GDM1 (cell line): ENCODE measurements at places on chromosomes 16 and 17.

DNA sequence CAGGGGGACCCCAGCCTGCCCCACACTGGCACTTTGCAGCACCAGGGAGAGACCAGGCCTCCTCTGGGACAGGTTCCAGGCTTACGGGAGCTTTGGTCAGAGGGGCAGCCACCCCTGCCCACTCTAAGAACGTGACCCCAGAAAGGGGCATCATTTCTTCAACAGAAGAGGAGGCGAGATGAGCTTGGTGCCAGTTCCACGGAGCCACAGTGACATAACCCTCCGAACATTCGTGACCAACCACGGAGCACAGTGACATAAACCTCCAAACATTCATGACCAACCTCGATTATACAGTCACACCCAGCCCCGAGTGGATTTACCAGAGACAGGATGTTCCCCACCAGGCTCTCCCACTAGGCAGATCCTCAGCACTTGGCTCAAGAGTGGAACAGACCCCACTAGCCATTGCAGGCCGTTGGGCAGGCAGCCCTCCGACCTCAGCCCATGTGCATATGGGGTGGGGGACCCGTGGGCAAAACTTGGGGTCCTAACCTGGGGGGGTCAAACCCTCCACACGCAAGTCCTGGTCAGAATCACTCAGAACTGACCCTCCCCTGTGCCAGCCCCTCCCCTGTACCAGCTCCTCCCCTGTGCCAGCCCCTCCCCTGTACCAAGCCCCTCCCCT lies 112.9 kb downstream of the METRNL start:
- no peak for DNase-seq

GRCh38 chr17:32265192-32265923 lies at the start of gene RHBDL3:
TSS of gene RHBDL3 (plus strand) at chr17:32265832. CDS start at chr17:32266190, 358 bp downstream.
- no peak for DNase-seq

DNA sequence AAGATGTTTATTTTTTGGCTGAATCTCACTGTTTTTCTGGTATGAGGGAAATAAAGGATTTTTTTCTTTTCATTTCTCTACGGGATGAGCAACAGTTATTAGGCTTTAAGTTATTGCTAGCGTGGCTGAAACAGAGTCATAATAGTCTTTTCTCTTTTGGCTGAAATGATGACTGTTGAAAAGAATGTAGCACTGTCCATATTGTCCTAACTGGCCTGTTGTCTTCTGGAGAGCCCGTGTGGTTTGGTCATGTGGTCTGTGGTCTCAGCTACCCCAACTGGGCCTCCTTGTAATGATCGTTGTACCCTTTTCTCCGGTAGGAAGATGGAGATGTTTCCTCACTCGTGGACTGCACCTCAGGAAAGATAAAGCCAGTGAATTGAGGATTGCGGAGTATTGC lies 36.6 kb downstream of the EPN2 start:
- no peak for DNase-seq

DNA sequence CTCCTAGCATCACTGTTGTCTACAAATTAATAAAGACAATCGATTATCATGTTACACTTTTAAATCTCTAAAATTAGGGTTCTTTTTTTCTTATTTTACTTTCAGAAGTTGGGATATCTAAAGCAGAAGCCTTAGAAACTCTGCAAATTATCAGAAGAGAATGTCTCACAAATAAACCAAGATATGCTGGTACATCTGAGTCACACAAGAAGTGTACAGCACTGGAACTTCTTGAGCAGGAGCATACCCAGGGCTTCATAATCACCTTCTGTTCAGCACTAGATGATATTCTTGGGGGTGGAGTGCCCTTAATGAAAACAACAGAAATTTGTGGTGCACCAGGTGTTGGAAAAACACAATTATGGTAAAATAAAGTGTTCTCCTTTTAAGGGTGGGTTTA lies 2.4 kb downstream of the RAD51C start:
- no peak for DNase-seq

DNA sequence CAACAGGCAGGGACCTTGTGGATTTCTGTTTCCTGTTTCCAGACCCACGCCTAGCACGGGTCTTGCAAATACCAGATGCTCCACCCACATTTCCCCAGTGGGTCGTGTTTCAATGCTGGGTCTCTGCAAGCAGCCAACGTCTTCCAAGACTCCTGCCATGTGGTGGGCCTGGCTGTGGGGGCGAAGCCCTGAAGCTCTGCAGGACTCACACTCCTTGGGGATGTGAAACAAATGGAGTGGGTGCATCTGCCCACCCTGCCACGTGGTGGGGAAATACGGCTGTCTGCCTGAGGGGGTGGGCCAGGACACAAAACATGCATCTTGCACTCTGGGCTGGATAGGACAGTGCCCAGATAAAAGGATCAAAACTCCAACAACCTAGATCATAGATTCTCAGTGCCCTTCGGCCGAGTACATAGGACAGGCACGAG lies 32.6 kb downstream of the FA2H start:
- DNase-seq = peak; percentile 2

DNA sequence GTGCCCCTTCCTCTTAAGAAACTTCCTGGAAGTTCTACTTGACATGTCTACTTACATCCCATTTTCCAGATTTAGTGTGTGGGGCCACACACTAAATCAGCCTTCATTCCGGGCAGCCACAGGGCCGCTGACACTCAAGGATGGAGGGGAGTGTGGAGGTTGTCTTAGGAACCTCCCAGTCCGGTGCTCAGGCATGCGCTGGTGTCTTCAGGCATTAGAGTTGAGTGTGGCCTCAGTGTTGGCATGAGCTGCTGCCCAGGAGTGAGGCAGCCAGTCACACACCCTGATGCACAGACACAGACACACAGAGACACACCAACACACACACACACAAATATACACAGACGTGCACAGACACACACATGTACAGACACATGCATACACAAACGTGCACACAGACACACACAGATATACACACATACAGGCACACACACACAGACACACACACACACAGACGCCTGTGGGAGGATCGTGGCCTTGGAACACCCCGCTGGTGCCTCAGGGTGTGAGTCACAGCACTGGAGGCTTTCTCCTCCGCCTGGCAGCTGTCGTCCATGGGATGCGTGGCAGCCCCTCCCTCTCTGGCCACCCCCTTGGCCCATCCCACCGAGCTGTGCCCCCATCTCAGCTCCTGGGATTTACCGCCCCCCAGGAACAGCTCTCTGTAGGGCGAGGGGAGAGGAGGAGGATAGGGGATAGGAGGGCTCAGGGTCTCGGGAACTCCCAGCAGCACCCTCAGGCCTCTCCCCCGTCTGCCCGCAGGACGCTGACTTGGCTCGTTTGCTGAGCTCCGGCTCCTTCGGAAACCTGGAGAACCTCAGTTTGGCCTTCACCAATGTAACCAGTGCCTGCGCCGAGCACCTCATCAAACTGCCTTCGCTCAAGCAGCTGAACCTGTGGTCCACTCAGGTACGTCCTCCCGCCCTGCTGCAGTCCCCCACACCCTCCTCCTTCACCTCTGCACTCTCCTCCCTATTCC lies 75.6 kb upstream of the PLCG2 start:
- DNase-seq = no peak

DNA sequence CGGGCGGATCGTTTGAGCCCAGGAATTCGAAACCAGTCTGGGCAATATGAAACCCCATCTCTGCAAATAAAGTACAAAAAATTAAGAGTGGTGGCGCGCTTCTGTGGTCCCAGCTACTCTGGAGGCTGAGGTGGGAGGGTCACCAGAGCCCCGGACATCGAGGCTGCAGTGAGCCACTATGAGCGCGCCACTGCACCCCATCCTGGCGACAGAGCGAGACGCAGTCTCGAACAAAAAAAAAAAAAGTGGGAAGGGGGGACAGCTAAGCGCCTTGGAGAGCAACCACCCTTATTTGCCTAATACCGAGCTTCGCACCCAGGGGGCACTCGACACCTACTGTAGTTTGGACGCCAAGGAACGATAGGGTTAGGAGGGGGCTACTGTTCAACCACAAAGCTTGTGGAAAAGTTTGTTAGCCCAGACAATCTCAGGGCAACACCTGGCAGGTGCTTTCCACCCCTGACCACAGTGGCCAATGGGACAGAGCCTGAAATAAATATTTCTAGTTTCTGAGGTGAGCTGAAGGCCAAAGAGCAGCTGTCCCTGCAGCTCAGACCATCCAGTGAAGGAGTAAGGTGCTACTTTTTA lies 847 bp upstream of the PSMC3IP start:
- peak; percentile 51 for DNase-seq

DNA sequence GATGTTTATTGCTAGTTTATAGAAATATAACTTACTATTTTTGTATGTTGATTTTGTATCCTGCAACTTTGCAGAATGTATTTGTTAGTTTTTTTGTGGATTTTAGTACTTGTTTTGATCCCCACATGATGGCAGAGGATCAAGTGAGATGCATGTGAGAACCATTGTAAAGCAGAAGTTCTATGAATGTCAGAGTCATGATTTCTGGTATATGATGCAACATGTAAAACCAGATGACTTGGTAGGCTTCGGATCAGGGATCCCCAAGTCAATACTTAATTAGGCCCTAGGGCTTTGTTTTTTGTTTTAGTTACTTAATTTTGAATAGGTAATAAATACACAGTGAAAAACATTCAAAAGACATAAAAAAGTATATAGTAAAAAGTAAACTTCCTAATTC lies 45.8 kb downstream of the ESRP2 start:
- no peak for DNase-seq

DNA sequence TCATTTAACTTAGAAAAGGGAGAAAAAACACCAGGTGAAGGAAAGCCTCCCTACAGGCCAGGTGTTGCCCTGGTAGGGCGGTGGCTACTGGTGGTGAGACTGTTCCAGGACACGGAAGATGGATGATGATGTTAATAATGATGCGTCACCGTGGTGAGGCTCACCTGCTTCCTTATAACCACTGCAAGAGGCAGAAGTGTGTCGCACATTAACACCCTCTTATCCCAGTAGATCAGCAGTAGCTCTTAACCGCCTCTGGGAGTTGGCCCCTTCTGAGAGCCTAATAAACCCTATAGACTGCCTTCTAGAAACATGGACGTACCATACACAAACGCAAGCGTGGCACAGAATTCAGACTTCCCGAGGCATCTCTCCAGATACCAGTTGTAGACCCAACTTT lies 7.8 kb downstream of the BFAR start:
- DNase-seq = no peak

DNA sequence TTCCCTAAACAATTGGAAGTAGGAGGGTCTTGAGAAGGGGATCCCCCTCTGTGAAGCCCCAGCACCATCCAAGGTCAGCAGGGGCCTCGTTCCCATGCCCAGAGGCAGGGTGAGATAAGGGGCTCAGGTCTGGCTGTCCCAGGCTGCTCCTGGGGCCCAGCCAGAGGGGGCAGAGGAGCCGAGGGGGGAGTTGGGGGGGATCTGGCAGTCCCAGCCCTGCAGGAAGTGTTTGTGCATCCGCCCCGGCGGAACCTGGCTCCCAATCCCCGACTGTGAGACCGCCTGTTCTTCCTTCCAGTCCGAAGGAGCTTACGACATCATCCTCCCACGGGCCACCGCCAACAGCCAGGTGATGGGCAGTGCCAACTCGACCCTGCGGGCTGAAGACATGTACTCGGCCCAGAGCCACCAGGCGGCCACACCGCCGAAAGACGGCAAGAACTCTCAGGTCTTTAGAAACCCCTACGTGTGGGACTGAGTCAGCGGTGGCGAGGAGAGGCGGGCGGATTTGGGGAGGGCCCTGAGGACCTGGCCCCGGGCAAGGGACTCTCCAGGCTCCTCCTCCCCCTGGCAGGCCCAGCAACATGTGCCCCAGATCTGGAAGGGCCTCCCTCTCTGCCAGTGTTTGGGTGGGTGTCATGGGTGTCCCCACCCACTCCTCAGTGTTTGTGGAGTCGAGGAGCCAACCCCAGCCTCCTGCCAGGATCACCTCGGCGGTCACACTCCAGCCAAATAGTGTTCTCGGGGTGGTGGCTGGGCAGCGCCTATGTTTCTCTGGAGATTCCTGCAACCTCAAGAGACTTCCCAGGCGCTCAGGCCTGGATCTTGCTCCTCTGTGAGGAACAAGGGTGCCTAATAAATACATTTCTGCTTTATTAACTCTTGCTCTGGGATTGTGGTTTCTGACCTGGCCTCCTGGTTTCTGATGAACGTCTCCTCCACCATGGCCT lies 14.9 kb downstream of the GPRC5C start:
- no peak for DNase-seq

- no peak for DNase-seq
Measured at GRCh38 chr16:84603140-84603816, 14.6 kb downstream of the COTL1 start.

DNA sequence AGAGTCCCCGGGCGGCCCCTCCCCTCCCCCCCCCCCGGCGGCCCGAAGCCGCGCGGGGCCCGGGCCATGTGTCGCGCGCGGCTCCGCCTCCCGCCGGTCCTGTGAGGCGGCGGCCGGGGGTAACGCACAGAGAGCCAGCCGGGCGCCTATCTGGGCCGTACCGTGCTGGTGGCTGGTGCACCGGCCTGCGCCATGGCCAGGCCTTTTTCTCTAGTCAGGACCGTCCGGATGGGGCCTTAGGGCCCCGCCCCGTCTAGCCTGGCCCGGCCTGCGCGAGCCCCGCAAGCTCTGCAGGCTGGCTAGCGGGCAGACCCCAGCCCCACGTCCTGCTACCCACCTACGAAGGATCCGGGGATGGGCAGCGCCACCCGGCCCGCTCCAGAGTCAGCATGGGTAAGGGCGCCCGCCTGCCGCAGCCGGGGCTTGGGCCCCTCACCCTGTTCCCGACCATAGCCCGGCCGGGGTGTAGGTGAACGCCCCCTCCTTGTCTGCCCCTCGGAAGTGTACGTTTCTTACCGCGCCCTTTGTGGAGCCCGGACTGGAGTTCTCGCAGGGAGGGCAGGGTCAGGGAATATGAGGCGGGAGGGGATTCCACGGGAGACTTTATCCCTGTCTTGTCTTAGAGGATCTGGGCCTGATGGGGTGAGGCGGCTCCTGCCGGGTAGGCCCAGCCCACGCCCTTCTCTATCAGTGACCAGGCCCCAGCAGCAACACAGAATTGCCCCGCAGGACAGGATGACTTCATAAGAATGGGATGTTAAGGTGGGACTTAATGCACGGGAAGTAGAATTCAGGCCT lies at the start of gene CENPT:
CENPT (minus strand) TSS at position 630 of the 798 bp plus-strand sequence. CDS start 13,834 bp downstream, outside the sequence.
- DNase-seq = no peak

DNA sequence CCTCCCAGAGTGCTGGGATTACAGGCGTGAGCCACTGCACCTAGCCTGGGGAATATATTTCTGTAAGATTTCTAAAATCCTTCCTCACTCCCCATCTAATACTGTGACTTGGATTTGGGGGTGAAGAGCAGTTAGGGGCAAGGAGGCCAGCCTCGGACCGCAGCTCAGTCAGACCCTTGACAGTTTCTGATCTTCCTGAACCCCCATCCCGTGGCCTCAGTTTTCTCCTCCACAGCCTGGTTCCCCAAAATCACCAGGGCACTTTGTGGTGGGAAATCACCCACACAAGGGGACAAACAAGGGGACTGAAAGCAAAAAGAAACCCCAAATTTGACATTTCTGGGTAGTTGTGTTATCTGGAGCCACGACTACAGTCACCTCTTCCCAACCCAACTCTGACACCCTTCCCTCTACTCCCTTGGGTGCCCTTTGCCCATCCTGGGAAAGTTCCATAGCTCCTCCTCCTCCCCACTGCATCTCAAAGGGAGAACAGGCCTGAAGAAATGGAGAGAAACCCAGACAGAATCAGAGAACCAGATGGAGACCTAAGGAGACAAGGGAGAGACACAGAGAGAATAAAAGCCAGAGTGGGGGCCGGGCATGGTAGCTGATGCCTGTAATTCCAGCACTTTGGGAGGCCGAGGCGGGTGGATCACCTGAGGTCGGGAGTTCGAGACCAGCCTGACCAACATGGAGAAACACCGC lies 2.8 kb upstream of the STAT5A start:
- DNase-seq = no peak
